OCI-LY7 (cell line): ENCODE measurements at places on chromosomes 16 and 17. TPM values are rescaled to one million over a fixed set of nuclear protein-coding genes. Genes with fewer than 3 reads are reported as not detected.

The KRTAP4-8 gene
- total RNA-seq = not detected in 2 replicates

The ACSM2B gene
- total RNA-seq = not detected in 2 replicates

The CLEC18A gene
- total RNA-seq = 0.19 and 0.55 TPM in 2 replicates

The NLRC3 gene
- 59.4 and 74.0 TPM in 2 replicates for total RNA-seq

The NOG gene
- total RNA-seq = not detected in 2 replicates
